ENCODE measurements at places on chromosomes 7 and 10.

- DNase-seq: no peak
Observed at GRCh38 chr7:68213838-68214237, 1217.2 kb downstream of the TYW1 start.

- DNase-seq: no peak
Observed at GRCh38 chr7:92876836-92877235, 40.5 kb upstream of the CDK6 start.

GRCh38 chr7:106022193-106022821 lies 59.2 kb downstream of the CDHR3 start:
- peak; percentile 24 for DNase-seq

DNA sequence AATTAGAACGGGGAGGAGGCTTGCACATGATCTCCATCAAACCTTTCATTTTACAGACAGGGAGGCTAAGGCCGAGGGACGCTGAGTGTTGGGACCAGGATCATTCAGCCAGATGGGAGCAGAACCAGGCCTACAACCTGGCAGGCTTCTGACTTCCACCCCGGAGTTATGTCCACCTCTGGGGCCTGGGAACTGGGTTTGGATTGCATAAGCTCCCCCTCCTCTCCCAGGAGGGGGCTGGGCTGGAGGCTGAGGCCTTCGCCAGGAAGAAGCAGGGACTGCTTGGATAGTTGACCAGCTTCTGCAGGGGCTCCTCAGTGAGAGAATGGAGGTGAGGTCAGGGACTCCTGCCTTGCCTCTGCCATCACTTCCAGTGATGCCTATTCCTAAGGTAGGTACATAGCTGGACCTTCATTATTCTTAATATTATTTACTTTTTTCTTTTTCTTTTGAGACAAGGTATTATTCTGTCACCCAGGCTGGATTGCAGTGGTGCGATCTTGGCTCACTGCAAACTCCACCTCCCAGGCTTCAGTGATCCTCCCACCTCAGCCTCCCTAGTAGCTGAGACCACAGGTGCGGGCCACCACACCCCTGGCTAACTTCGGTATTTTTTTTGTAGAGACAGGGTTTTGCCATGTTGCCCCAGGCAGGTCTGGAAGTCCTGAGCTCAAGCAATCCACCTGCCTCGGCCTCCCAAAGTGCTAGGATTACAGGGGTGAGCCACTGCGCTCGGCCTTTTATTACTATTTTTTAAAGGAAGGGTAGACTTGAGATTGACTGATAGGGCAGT lies 1.3 kb downstream of the SNX10 start:
- DNase-seq: no peak

- no peak for DNase-seq
Observed at GRCh38 chr10:46293832-46294640, 7.2 kb downstream of the ANTXRL start.

- DNase-seq: no peak
Observed at GRCh38 chr10:1126461-1126860, 70.3 kb downstream of the WDR37 start.

DNA sequence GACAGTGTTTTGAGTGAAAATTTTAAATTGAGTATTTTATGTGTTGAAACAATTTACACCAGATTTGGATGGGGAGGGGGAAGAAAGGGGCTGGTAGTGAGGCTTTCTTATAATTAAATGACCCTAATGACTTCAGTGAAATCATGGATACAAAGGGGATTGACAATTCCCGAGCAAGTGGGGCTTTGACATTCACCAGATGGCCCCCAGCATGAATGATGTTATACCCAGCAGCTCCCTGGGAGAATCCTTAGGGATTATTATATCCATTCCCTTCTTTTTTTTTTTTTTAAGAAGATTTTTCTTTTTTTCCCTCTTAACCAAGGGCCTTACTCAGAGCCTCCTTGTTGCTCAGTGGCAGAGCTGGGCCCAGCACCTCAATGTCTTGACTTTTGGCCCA lies 17.9 kb downstream of the PLPP4 start:
- no peak for DNase-seq

DNA sequence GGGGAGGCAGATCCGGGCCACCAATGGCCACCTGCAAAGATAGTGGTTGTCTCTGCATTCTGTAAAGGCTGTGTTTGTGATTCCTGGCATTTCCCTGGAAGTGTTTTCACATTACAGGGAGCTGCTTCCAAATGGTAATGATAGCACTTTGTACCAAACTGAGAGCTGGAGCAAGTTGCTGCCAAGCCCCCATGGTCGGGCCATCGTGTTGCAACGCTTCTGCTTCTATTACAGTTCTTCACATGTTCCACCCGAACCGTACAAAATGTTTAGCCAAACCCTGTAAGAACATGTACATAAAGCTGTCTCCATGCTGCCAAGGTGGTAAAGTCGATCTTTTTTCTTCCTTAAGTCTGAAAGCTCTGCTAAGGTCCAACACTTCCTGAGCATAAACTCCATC lies 397.7 kb upstream of the NFE2L3 start:
- no peak for DNase-seq

- no peak for DNase-seq
Observed at GRCh38 chr7:33722383-33723101, 182.8 kb upstream of the BMPER start.

DNA sequence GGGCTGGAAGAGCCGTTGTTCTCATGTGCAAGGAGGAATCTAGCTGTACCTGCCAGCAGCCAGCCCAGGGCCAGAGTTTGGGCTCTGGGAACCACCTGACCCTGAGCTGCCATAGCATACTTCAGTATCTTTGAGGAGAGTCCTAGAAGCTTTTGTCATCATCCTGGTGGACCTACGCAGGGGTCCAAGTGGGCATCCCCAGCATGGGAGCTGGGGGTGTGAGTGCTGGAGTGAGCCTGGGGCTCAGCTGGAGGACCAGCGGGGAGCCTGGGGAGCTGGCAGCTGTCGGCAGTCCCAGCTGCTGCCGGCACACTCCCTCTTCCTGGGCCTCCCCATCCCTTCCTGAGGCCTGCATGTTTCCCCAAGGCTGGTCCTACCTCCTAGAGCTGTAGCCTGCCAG lies 32.5 kb downstream of the C10orf105 start:
- no peak for DNase-seq

- DNase-seq: no peak
Observed at GRCh38 chr7:479948-480499, 39.6 kb downstream of the PDGFA start.

DNA sequence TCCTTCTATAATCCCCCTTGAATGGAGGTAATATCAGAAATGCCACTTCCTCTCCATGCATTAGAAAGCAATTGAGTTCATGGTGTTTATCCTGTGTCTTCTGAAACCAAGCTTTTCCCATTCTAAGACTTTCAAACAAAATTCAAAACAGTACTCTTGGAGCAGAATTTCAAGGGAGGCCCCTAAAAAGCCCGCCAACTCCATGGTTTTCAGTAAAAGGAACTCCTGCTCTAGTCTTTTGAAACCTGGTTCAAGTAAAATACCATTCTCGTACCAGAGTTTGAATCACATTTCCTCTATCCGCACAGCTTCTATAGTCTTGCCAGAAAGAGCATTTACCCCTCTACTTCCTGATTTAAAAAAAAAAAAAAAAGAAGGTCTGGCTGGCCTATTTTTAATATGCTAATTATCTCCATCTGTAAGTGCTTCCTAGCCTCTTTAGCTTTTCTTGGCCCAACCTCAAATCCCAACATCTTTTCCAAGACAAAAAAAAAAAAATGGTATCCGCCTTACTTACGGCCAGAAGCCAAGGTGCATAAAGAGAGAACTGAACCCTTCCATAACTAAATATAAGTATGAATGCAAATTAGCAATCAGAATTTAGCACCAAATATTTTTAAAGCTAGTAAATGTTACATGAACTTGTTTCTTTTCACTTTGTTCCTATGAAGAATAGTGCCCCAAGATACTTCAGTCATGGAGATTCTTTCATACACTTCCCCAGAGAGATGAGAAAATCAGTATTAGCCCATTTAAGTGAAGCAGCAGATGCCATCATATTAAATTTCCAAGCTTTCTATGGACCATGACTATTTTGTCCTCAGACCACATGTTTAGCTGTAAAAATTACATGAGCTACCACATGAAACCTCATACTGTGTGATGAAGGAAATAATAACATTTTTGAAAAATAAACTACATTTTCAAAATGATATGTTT lies 199.9 kb upstream of the FAM3C start:
- no peak for DNase-seq

DNA sequence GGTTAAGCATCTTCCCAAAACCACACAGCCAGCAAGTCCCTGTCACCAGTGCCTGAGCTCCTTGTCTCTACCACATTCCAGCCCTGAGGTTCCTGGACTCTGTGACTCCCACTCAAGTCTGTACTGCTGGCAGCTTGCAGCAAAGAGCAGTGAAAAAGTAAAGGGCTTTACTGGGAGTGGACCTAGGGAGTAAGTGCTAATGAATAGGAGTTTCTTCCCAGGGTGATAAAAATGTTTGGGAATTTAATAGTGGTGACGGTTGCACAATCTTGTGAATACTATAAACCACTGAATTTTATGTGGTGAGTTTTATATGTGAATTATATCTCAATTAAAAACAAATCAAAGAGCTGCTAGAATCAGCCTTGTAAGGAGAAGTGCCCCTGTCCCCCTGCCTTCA lies 22.6 kb downstream of the HSPA12A start:
- DNase-seq: no peak

- peak; percentile 20 for DNase-seq
Observed at GRCh38 chr7:150986099-150986512, 4.7 kb upstream of the NOS3 start.

DNA sequence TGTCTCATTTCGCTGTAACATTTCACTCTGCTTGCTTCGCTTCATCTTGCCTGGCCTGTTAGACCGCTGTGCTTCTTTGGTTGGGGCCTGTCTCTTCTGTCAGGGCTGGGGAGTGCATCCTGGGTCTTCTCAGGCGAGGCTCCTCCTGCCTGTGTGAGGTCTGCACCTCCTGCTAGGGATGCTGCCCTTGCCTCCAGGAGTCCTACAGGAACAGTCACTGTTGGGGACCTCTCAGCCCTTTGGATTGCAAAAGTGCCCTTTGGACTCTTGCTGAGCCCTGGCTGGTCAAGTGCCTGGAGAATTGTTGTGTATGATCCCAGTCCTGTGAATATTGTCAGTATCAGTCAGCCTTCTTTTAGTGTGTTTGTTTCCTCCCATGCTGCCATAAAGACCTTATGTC lies 84.1 kb downstream of the MDFIC start:
- no peak for DNase-seq

DNA sequence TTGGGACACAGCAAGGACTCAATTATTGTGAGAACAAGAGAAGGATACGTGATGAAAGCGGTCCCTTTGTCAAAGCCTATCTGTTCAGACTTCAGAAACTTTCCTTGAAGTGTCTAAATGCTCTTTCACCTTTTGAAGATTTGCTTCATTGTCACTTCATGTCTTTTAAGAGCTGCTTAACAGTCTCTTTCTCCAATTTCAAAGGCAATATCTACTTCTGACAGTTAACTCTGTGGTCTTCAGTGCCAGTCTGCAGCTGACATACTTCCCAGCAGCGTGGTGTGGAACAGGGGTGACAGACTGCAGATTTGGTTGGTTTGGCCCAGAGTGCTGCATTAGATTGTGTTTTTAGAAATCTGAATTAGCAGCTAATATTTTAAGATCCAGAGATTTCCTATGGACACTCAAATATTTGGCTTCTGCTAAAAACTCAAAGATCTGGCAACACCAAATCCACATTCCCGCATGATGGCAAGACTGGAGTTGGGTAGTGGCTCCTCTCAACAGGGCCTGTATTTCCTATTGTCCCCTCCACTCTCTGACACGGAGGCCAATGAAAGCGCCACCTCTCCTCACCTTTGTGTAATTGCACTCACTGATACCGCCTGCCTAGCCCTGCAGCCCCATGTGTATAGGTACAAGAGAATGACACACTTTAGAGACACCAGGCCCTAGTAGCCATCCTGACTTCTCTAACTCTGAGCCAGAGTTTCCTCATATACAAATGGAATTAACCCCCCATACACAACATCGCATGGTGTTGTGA lies 11.5 kb downstream of the SCRN1 start:
- DNase-seq: no peak

- DNase-seq: no peak
Observed at GRCh38 chr7:75804705-75805104, 8.9 kb downstream of the CCL24 start.

DNA sequence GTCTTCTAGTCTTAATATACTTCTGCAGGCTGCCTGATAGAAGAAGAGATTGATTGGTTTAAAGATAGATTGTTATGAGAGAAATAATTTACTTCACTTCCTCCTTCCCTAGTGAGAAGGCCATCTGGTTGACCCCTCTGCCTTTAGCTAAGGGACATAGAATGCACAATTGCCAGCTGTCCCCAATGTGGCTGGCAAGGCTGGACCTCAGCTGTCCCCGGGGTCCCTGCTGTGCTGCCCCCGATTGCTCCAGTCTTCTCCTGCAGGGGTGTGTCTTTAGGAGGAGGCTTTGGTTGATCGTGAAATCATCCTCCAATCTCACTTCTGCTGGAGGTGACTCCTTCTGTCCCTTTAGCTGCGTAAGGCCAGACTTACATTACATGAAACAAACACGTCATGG lies 388.5 kb downstream of the DPP6 start:
- no peak for DNase-seq

GRCh38 chr7:77395626-77396025 lies 20.5 kb downstream of the GSAP start:
- no peak for DNase-seq

DNA sequence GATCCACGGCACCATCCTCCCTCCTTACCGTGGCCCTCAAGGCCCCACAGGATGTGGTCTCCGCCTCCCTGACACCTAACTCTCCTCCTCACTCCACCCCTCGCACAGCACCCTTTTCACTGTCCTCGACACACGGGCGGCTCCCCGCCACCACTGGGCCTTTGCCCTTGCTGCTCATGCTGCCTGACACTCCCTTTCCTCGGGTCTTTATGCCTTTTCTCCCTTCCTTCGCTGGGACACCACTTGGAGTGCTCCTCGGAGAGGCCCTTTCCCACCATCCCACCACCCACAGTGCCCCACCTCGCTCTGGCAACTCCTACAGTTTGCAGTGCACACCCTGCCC lies 7.9 kb upstream of the INMT start:
- no peak for DNase-seq

DNA sequence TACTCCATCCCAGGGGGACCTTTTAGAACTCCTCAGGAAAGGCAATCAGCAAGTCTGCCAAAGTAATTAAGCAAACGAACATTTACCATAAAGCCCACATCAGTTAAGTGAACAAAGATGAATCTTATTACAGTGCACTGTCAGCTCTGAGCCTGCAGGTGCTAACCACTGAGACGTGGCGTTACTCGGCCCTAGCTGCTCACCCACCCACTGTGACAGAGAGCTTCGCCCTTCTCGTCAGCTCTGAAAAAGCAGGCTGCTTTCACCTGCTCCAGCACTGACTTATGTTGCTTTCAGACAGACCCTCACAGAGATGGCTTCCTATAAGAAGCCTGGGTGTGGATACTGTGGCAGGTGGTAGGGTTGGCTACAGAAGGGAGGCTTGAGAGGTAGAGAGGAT lies 57.7 kb upstream of the KCNIP2 start:
- no peak for DNase-seq

DNA sequence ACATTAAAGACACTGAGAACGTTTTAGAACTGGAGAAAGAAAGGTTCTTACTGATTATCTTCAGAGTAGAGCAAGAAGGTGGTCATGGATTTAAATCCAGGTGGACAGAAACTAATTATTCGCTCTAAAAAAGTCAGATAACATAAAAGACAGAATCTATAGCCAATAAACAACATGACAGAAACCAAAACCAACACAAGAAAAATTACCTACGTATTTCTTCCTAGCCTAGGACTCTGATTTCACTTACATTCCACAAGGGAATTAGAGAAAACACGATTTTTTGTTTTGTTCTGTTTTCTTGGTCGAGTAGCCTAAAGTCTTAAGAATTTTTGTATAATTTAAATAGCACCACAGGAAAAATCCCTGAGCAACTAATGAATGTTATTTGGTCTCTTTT lies 15.1 kb downstream of the CPA1 start:
- DNase-seq: no peak
